NCI-H1092 (cell line): ENCODE measurements at places on chromosomes 6 and 20.

GRCh38 chr6:53857318-53858094 lies 62.7 kb downstream of the LRRC1 start:
- no peak for DNase-seq

- DNase-seq, result no peak
Observed at GRCh38 chr6:5905431-5906339, 101.0 kb downstream of the NRN1 start.

DNA sequence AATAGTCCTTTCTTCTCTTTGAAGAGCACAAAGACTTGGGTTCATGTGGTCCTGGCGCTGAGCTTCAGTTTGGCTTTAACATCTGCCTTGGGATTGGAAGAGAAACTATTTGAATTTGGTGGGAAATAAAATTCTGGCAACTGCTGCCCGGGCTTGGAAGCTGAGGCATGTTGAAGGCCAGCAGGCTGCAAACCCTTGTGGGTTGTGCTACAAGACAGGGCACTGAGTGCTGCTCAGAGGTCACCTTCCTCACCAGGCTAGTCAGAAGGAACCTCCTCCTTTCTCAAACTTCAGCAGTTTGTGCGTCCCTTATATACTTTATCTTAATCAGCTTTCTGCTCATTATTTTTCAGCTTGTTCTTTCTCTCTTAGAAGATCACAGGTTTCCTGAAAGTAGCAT lies 238.4 kb upstream of the TBX18 start:
- no peak for DNase-seq

- DNase-seq, result no peak
Observed at GRCh38 chr6:46290421-46291274, 119.9 kb upstream of the ENPP5 start.

DNA sequence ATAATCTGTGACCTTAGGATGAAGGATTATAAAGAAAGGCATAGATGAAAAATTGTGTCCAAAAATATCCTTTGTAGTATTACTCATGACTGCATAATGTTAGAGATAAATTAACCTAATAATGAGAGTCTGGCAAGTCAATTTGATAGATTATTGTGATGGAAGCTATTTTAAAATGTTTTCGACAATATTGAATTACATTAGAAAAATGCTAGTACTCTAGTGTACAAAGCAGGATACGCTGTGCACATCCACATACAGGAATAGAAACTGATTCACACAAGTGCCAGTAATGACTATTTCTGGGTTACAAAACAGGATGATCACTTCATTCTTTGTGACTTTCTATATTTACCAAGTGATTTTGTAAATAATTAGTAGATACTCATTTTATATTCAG lies 3.3 kb downstream of the SLC17A2 start:
- DNase-seq, result no peak

- no peak for DNase-seq
Observed at GRCh38 chr6:38774929-38775707, 60.0 kb downstream of the DNAH8 start.
